Frontal cortex (tissue), 4 donors: ENCODE measurements at places on chromosomes 13 and 19.
A peak's percentile ranks its signal among the peaks of the same experiment; 100 is the strongest.

DNA sequence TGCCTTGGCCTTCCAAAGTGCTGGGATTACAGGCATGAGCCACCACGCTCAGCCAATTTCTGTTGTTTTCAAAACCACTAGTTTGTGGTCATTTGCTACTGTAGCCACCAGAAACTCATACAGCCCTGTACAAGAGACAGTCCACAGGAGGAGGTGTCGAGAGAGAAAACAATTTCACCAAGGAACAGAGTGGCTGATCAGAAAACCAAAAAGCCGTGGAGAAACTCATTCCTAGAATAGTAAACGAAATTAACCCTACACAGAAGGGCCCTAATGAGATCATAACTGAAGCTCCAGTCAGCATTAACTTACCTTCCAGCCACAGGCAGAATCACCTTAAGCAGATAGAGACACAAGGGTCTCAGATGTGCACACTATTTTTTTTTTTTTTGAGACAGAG is 3.8 kb upstream of the CCDC124 start:
- DNase-seq: no peak

GRCh38 chr13:113598481-113598880 is 13.9 kb downstream of the TFDP1 start:
- DNase-seq: no peak

DNA sequence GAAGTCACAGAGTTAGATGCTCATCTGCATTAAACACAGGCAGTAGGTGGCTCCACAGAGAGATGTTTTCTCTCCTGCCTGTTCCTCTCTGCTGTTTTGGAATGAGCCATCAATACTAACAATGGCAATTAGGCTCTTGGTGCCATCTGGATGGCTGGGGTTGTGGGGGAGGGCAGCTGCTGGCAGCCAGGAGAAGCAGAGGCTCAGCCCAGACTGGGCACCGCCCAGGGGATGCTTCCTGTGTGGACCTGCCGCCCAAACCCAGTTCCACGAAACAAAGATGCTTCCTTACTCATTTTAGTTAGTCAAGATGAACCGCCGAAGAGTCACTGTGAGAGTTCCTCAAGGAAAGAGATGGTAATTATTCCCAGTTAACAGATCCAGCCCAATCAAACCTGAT is 50.8 kb upstream of the PCDH8 start:
- DNase-seq: no peak

DNA sequence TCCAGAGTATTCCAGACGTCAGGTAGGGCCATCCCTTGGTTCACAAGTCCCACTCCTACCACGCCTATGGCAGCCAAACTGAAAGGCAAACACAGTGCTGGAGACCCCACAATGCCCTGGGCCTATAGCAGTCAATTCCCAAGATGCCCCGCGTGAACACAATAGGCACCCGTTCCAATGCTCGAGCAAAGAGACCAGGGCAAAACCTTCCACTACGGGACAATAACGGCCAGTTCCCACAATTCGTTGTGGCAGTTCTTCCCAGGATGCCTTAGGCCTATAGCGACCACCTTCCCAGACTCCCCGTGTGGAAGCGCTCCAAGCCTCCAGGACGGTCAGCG is 538 bp downstream of the ZNF428 start:
- peak; percentile 55 for DNase-seq

DNA sequence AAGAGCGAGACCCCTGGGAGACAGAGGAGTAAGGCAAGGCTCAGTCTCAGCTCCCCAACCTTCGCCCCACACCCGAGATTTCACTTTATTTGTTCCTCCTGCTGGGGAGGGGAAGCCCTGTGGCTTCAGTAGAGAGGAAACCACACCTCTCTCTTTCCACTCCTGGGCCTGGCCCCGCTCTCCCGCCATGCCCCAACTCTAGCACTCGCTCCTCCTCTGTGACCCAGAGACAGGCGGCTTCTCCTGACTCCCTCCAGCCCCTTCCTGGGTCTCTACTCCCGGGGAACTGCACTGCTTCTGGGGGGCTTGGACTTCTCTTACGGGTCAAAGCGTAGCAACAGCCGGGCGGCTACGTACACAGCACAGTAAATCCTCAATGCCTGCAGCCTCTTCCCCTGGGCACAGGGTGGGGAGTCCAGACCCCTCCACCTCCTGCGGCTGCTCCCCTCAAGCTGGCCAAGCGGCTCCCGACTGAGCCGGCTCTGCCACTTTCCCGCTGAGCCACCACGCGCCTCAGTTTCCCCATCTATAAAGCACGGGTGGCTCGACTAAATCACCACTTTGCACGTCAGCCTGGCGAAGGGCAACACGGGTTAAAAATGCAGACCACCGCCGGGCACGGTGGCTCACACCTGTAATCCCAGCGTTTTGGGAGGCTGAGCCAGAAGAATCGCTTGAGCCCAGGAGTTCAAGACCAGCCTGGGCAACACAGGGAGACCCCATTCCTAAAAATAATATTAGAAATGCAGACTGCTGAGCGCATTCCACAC is 1.4 kb downstream of the RNF126 start:
- DNase-seq: no peak

GRCh38 chr19:1239796-1240737 is 1.5 kb upstream of the ATP5F1D start:
- peak; percentile 98 for DNase-seq

DNA sequence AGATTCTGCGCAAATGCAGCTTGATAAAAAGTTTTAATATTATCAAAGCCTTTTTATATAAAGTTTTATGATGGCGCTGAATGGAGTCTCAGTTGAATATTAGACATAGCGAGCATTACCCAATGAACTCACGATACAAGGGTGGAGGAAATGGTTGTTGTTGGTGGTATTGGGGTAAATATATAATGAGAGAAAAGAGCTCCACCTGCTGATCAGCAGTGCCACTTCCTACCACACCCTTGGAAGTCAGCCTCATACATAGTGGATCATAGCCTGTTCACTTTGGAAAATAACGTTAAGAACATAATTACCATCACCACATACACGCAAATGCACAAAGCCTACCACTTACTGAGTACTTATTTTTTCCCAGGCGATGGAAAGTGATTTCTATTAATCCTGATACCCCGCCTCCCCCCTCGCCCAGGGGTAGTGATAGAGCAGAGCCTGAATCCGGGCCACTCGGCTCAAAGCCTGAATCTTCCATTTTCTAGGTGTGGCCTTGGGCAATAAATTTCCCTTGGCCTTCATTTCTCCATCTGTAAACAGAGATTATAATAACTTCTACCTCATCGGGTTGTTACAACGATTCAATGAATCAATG is 358.3 kb downstream of the KLF5 start:
- DNase-seq: no peak

- DNase-seq: no peak
Observed at GRCh38 chr19:21128901-21129698, 12.7 kb upstream of the ZNF431 start.

DNA sequence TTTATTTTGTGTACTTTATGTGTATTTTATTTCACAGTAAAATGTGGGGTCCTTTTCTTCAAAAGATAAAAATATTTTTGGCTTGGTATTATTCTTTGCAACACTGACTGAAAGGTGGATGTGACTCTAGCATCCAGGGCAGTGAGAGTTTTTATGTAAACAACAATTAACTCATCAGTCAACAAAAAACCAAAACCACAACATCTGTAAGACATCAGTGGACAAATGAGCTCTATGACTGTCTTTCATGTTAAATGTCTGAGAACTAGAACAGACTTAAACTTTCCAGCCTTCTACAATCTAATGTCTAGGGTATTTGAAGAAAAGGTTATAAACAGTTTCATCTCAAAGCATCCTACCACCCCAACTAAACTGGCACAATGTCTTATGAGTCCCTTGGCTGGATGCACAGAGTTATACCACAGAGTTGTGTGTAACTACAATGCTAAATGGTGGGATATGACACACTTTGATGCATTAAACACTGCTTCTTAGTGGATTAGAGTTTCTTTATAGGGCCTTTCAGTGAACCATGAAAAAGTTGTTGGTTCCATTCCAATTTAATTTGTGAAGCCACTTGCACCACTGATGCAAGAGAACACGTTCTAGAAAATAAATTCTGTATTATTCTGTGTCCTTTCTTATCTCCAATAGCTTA is 544.2 kb upstream of the KLF12 start:
- no peak for DNase-seq

GRCh38 chr13:38264363-38265131 is 85.1 kb upstream of the UFM1 start:
- no peak for DNase-seq

DNA sequence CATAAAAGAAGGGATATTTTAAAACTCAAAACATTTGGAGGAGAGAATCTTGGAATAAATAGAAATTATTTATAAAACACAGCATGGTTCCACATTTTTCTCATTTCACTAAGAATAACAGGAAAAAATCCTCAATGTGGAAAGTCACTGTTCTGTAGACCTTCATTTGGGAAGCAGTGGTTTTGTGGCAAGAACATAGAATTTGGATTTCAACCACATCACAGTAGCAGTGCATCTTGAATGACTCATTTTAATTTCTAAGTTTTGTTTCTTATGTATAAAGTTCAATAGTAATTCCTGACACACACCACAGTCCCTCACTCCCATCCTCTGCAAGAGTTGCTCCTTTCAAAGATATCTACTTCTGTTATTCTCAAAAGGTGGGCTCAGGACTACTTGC is 264.0 kb downstream of the ENOX1 start:
- DNase-seq: no peak

DNA sequence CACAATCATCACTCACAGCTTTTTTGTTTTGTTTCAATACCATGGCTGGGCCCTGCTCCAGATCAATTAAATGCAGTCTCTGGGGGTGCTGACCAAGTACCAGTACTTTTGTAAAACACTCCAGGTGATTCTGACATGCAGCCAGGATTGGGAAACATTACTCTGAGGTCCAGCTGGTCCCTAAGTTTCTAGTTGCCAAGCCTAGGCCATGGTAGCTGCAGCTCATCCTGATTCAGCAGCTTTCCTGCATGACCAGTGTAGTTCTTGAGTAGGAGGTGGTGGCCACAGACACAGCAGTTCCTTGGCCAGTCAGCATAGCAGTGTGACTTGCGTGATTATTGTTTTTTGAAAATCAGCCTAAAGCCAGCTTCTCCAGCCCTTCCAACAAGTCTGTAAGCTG is 859.1 kb downstream of the DIAPH3 start:
- no peak for DNase-seq
